ENCODE measurements at places on chromosomes 5 and 9. TPM values are rescaled to one million over a fixed set of nuclear protein-coding genes. Genes with fewer than 3 reads are reported as not detected.

GRCh38 chr5:150077060-150077459 lies 9.3 kb downstream of the CSF1R start:
- H3K4me3 ChIP-seq = no peak overlapping the region
- DNase-seq = no peak
- no peaks in the 10 kb centered on the region for H3K36me3 ChIP-seq
- H3K27me3 ChIP-seq = no peaks in the 10 kb centered on the region
- no peaks in the 10 kb centered on the region for H3K4me1 ChIP-seq

DNA sequence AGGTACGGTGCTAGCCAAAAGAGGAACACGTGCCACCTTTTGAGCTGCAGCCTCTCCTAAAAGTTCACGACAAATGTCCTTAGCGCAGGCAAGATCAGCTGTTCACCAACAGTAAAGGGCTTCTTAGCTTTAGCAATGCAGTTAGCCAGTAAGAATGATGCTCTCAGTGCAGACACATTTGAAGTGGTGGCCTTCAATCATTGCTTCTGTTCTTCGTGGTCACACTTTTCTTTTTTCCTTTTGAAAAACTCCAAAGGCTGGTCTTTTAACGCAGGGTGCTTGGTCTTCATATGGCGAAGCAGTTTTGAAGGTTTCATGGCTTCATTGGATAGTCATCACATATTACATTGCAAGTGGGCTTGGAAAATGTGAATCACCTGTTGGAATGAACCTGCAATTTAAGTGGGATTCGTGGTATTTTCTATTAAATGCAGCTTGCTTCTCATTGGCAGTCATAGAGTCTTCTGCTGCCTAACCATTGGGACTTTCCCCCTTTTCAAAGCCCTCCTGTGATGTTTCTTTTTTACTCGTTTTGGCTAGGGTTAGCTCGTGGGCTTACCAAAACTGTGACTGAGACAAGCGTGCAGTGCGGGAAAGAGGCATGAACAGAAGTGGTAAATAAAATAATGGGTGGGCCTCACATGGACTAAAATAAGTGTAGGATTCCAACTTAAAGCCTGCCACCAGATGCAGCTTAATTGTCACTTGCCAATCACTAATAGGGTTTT lies 100.9 kb downstream of the MRPL36 start:
- H3K4me3 ChIP-seq = no peak overlapping the region
- H3K4me1 ChIP-seq = no peaks in the 10 kb centered on the region
- H3K27ac ChIP-seq = no peak overlapping the region

GRCh38 chr9:27368316-27368985 lies 71.5 kb upstream of the EQTN start:
- peaks cover 75% of the 10 kb centered on the region for H3K4me1 ChIP-seq
- peak overlapping the region; percentile 40 for H3K27ac ChIP-seq
- H3K4me3 ChIP-seq = no peak overlapping the region
- H3K27me3 ChIP-seq = no peaks in the 10 kb centered on the region
- no peak for DNase-seq

DNA sequence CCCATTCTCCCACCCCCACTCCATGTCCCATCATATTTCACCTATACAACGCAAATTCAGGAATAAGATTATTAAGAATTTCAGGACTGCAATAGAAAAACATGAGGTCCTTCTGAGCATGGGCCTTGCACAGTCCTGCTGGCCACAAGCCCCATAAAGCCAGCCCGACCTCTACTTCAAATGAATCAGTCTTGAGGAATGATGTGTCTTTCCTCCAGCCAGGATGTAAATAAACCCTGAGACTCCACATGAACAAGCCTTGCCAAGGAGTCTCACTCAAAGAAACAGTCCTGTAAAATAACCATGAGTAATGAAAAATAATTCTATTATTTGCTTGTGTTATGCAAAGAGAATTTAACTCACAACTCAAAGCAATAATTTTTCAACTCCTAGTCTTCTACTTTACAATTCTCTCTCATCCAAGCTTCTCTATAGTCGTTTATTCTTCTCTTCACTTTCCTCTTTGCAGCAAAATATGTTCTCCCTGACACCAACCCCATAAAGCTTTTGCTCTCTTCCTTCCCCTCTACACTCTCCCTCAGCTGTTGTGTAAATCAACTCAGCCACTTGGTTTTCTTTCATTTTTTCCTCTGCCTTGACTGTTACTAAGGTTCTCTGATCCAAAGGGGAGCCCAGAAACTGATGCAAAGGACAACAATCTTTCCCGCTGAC lies 140.1 kb upstream of the MOCS2 start:
- no peaks in the 10 kb centered on the region for H3K27me3 ChIP-seq
- H3K36me3 ChIP-seq = no peaks in the 10 kb centered on the region
- DNase-seq = no peak
- peaks cover 5% of the 10 kb centered on the region for H3K4me1 ChIP-seq
- no peak overlapping the region for H3K4me3 ChIP-seq

GRCh38 chr9:127388856-127389238 lies 8.1 kb upstream of the SLC2A8 start:
- no peak overlapping the region for H3K4me3 ChIP-seq
- peaks cover 26% of the 10 kb centered on the region for H3K4me1 ChIP-seq

DNA sequence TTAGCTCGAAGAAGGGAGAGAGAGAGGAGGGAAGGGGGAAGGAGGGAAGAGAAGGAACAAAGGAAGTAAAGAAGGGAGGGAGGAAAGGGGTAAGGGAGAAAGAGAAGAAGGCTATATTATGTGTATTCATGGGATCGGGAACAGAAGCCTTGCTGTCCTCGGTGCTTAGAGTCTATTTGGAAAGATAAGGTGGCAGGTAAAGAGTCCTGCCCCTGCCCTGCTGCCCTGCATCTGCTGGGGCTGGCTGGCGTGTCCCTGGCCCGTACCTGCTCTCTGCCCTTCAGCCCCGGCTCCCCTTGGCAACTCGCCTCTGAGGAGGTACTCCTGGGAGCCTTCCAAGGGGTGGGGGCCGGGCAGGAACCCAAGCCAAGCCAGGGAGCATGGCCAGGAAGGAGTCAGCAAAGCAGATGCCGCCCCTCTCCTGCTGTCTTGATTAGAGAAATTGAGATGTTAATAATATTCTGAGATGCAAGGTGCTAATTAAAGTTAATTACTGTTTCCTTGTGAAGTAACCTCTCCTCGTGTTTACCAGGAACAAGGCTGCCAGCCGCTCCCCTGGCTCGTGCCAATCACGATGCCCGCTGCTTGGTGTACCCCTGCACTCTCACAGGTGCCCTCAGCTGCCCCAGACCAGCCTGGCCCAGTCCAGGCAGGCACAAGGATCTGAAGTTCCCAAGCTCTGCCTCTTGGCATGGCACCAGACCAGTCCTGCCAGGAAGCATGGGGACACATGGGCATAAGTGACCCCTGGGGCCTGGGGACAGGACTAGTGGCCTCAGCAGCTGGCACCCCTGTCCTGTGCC lies 36.6 kb downstream of the PCDH1 start:
- DNase-seq = peak; percentile 90
- H3K4me3 ChIP-seq = no peak overlapping the region
- no peaks in the 10 kb centered on the region for H3K27me3 ChIP-seq
- peak overlapping the region; percentile 82 for H3K27ac ChIP-seq
- H3K4me1 ChIP-seq = peaks cover 67% of the 10 kb centered on the region
- H3K36me3 ChIP-seq = no peaks in the 10 kb centered on the region

GRCh38 chr5:138230261-138230660 lies 17.1 kb upstream of the CDC23 start:
- H3K27ac ChIP-seq = no peak overlapping the region
- H3K36me3 ChIP-seq = no peaks in the 10 kb centered on the region
- H3K4me1 ChIP-seq = no peaks in the 10 kb centered on the region
- H3K27me3 ChIP-seq = no peaks in the 10 kb centered on the region
- no peak overlapping the region for H3K4me3 ChIP-seq

- H3K27me3 ChIP-seq = no peaks in the 10 kb centered on the region
- DNase-seq = no peak
- no peaks in the 10 kb centered on the region for H3K36me3 ChIP-seq
- H3K4me3 ChIP-seq = no peak overlapping the region
Observed at GRCh38 chr5:107104040-107104995, 566.4 kb downstream of the EFNA5 start.

DNA sequence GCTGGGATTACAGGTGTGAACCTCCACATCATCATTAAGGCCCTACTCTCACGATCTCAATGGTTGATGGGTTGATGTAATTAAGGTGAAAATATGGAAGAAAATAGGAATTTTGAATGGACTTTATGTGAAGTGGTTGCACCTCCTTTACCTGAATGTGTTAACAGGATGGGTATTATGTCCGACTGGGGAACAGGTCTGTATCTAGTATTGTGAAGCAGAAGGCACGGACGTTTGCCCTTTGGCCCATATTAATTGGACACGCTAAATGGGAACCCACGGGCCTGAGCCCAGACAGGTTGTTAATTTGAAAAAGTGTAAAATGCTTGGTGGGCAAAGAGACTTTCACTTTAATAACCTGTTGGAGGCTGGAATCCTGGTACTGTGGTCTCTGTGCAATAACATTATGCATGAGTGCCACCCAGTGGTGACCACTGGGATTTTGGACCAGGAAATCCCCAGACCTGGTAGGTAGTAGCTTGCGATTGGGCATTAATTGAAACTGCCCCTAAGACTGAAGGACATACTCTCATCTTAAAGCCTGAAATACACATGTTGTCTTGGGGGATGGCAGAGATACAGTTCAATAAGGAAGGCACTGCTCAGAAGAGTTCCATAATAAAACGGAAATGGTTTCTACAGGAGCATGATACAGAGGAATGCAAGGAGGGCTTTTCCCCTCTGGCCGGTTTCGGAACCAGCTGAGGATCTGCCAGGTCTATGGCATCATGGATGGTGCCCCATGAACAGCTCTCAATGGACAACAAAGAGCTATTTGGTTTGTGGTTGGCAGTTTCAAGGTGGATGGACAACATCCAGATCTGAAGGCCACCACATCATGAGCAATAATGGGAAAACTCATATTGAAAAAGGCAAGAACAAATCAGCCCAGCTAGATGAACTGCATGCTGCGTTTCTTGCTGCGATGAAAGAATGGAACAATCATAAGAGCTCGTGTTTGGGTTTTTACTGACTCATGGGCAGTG lies 26.2 kb upstream of the BICD2 start:
- H3K4me1 ChIP-seq = no peaks in the 10 kb centered on the region
- H3K27me3 ChIP-seq = peaks cover 14% of the 10 kb centered on the region
- H3K4me3 ChIP-seq = no peak overlapping the region
- no peak overlapping the region for H3K27ac ChIP-seq
- peak; percentile 85 for DNase-seq
- H3K36me3 ChIP-seq = no peaks in the 10 kb centered on the region

- DNase-seq = no peak
- H3K27ac ChIP-seq = no peak overlapping the region
- no peaks in the 10 kb centered on the region for H3K27me3 ChIP-seq
- H3K4me1 ChIP-seq = no peaks in the 10 kb centered on the region
- H3K4me3 ChIP-seq = no peak overlapping the region
Observed at GRCh38 chr5:135750506-135750905, 84.0 kb upstream of the SLC25A48 start.

- H3K4me3 ChIP-seq = no peak overlapping the region
- no peak for DNase-seq
- no peaks in the 10 kb centered on the region for H3K36me3 ChIP-seq
- H3K27me3 ChIP-seq = no peaks in the 10 kb centered on the region
- H3K4me1 ChIP-seq = no peaks in the 10 kb centered on the region
Observed at GRCh38 chr5:149904293-149904886, 40.2 kb downstream of the PDE6A start.

GRCh38 chr5:150540615-150541396 lies 32.9 kb downstream of the NDST1 start:
- DNase-seq = peak; percentile 37
- no peaks in the 10 kb centered on the region for H3K27me3 ChIP-seq
- H3K4me3 ChIP-seq = no peak overlapping the region

- no peaks in the 10 kb centered on the region for H3K27me3 ChIP-seq
- no peaks in the 10 kb centered on the region for H3K4me1 ChIP-seq
- no peak overlapping the region for H3K27ac ChIP-seq
- no peaks in the 10 kb centered on the region for H3K36me3 ChIP-seq
- no peak overlapping the region for H3K4me3 ChIP-seq
- no peak for DNase-seq
Observed at GRCh38 chr5:17852111-17852510, 217.9 kb downstream of the TAF11L14 start.

DNA sequence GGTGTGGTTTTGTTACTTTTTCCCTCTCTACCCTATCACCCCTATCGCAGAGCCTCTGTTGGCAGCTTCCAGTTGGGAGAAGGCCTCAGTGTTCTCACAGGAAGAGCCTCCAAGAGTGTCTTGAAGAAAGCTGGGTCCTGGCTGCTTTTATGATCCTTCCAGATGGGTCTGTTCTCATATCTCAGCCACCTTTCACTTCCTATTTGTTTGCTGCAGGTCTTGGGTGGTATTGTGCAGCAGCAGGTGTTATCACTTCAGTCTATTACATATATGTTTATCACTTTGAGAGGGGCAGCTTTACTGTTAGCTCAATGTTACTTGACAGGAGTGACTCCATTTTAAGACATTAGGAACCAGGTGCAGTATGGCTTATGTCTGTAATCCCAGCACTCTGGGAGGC lies 59.2 kb upstream of the GDNF start:
- H3K4me3 ChIP-seq = no peak overlapping the region
- no peak overlapping the region for H3K27ac ChIP-seq
- H3K27me3 ChIP-seq = no peaks in the 10 kb centered on the region
- no peaks in the 10 kb centered on the region for H3K4me1 ChIP-seq
- DNase-seq = no peak

- no peak overlapping the region for H3K4me3 ChIP-seq
- H3K4me1 ChIP-seq = no peaks in the 10 kb centered on the region
- H3K27ac ChIP-seq = no peak overlapping the region
- H3K36me3 ChIP-seq = peaks cover 66% of the 10 kb centered on the region
- no peak for DNase-seq
Observed at GRCh38 chr9:131474711-131475110, 28.0 kb upstream of the POMT1 start.

DNA sequence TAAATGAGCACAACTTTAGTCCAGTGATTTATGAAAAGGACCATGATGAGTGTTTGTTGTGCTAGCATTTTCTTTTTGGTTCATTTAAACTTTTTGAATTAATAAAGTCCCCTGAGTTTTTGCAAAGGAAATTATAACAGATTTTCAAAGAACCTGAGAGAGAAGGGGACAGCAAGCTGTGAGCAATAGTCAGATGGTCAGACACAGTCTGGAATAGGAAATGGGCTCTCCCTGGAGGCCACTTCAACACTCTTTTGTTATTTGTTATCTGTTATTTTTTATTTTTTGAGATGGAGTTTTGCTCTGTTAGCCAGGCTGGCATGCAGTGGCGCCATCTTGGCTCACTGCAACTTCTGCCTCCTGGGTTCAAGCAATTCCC lies 171.1 kb downstream of the ARHGEF28 start:
- DNase-seq = no peak
- no peak overlapping the region for H3K4me3 ChIP-seq
- H3K27me3 ChIP-seq = no peaks in the 10 kb centered on the region
- no peak overlapping the region for H3K27ac ChIP-seq

The LTC4S gene
- 3.8 TPM for total RNA-seq

The HSPB3 gene
- 4.1 TPM for total RNA-seq

The SLC6A7 gene
- total RNA-seq = 19.8 TPM

The AKNA gene
- total RNA-seq = 63.2 TPM

The SPAAR gene
- total RNA-seq = 2.5 TPM

The GDA gene
- total RNA-seq = 1.2 TPM

The C5orf34 gene
- not detected for total RNA-seq

The SNX30 gene
- total RNA-seq = 45.7 TPM

All from transverse colon (tissue), 4 donors.